CD4-positive, alpha-beta T cell treated with Interleukin-2 at 100 ng/mL for 4 hours (primary cell): ENCODE measurements at places on chromosomes 13 and 19.
A peak's percentile ranks its signal among the peaks of the same experiment; 100 is the strongest.

- DNase-seq, result no peak
Observed at GRCh38 chr13:99406799-99407201, 94.5 kb upstream of the TM9SF2 start.

- DNase-seq, result no peak
Observed at GRCh38 chr13:72255908-72256307, 388.9 kb upstream of the DACH1 start.

GRCh38 chr13:93409816-93410215 lies 183.2 kb downstream of the GPC6 start:
- DNase-seq, result no peak

GRCh38 chr13:39599012-39599411 lies 4.0 kb downstream of the LHFPL6 start:
- no peak for DNase-seq

DNA sequence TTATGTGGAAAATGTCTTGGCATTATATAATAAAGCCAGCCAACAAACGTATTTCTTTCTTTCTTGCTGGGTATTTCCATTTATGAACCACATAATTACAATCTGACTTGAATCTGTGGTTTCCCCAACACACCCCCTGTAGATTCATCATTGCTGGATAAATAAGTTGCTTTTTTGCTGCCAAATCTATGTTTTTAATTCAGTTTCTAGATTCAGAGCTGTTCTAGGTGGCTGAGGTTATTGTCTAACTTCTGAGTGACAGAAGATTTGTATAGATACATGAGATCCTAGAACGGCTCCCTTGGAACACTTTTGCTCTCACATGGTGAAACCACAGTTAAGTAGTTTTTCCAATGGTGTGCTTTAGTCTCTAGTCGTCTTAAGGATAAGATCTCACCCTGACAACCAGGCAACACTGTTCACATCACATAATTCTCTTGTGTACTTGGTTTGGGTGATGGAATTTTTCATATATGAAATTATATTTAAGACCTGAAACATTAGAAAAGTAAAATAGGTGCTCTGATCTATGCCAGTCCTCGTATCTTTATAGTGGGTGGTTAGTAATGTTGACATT lies 239.1 kb downstream of the KLF12 start:
- no peak for DNase-seq

DNA sequence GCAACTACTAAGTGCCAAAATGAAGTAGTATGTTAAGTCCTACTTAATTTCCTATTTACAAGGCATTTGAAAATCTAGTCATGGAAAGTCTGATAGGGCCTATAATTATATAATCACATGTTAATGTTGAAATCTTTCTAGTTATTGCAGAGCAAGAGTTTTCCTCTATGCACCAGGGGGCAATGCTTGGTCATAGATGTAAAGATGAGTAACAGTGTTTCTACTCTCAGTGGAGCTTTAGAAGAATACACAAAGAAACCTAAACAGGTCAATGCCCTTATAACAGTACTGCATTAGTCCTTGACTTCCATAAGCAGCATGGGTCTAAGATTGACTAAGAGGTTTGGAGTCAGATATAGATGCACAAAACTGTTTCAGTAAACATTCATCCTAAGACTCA lies 218.7 kb downstream of the KCTD12 start:
- DNase-seq, result peak; percentile 2

GRCh38 chr13:30819136-30819888 lies 84.0 kb downstream of the ALOX5AP start:
- DNase-seq, result no peak

- DNase-seq, result no peak
Observed at GRCh38 chr19:1354970-1355567, 28.6 kb upstream of the NDUFS7 start.

DNA sequence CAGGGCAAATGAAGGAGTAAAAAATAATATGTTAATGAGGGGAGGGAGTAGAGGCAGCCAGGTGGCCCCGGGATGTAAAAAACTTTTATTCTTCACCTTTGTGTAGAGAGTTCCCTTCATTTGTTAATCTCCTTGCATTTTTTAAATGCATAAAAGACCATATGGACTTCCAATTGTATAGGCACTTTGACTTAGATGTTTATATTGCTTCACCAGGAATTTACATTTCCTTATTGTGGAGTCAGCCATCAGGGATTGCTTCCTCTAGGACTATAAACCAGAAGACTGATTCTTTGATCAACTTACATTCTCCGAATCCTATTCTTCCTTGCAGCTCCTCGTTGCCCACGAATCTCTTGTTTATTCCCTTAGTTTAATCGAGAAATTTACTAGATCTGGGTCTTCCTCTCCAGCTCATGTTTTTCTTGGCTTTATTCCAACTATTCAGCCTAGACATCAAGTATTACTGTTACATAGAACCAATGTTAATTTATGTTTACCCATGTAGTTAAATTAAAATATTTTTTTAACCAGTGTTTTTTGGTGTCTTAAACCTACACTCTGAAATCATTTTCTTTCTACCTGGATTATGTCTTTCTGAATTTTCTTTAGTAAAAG lies 1187.0 kb upstream of the SLC10A2 start:
- no peak for DNase-seq

DNA sequence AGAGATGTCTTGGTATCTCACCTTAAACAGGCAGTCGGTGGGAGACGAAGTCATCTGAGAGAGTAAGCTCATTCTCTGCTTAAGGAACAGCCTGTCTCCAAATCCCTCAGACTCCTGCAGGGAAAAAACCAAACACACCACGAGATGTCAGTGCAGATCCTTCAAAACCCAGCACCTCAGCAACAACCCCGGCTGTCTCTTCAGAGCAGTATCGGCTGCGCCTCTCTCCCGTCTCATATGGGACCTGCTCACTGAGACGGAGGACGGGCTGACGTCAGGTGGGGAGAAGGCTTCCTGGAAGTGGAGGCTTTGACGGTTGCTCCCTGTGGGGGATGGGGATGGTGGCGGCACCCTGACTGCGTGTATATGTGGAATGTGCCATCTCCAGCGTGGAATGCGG lies 43.6 kb downstream of the ANKRD27 start:
- DNase-seq, result no peak

- DNase-seq, result no peak
Observed at GRCh38 chr13:77699059-77699680, 1.7 kb downstream of the SLAIN1 start.

DNA sequence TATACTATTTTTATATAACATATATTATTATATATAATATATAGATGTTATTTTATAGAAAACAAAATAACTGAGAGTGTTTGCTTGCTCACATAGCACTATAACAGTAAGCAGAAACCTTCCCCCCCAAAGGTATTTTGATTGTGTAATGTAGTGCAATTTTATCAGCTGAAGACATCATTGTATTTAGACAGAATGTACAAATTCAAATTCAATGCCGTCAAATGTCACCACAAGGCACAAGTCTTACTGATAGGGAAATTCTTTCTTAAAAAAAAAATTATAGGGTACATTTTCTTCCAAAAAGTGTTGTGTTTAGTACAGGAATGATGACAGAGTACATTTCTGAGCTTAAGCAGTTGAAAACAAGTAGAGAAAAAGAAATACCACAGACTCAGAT lies 1147.1 kb upstream of the SPRY2 start:
- DNase-seq, result no peak

- DNase-seq, result no peak
Observed at GRCh38 chr13:101709952-101710351, 257.5 kb downstream of the ITGBL1 start.

GRCh38 chr13:98570929-98571372 lies 6.0 kb downstream of the STK24 start:
- DNase-seq, result peak; percentile 58

GRCh38 chr13:90032841-90033493 lies 1314.5 kb upstream of the MIR17HG start:
- DNase-seq, result no peak

GRCh38 chr19:48635263-48635965 lies 1.8 kb downstream of the DBP start:
- peak; percentile 59 for DNase-seq

DNA sequence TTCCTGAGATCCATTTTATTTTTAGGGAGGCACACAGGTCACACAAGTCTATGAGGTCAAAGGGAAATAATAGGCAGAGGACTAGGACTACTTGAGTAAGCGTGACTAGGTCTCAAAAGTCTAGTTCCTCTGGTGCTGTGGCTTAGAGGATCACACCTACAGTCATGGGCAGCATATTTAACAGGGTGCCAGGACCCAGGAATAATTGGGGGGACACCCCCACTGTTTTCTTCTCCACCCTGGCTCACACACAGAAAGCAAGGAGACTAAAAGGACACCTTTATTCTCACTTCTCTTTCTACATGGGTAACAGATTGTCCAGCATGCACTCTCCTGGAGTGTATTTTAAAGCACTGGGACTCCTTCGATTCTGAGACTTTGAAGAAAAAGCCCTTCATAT lies 26.2 kb downstream of the OXGR1 start:
- no peak for DNase-seq

DNA sequence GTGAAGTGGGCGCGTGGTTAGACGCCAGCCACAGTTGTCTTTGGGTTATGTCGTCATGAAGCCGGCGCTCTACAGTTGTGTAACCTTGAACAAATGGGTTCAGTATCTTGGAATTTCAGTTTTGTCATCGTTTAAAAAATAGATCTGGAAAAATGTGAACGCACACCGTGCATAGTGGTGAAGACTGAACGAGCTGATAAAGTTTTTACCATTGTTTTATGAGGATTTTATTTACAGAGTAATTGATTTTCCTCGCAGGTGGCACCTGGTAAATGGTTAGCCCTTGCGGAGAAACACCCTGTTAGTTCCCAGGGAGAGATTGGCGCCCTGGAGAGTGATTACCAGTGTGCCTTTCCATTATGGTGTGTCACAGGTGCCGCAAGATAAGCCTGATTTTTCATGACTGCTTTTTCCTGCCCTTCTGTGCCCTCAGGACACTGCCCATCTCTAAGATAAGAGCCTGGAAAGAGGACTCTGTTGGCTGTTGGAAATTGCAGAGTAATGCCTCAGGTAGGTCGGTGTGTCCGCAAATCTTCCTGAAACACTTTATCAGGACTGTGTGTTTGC lies 577 bp downstream of the ZNF181 start:
- DNase-seq, result no peak

DNA sequence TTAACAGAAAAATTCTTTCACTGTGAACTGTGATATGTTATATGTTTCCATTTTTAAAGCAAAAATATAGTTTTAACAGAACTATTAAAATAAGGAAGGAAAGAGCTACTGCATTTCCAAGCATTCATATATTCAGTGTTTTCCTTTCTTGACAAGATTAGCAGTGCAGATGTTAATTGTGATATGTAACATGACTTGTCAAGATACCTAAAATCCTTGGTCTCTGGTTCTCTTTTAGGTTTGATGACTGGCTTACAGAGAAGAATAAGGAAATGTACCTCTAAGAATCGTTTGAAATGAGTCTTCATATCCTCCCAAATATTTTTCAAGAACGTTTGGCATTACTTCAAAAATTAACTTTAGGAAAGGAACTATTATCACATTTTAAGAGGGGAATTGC lies 907.2 kb downstream of the PCDH9 start:
- DNase-seq, result no peak

DNA sequence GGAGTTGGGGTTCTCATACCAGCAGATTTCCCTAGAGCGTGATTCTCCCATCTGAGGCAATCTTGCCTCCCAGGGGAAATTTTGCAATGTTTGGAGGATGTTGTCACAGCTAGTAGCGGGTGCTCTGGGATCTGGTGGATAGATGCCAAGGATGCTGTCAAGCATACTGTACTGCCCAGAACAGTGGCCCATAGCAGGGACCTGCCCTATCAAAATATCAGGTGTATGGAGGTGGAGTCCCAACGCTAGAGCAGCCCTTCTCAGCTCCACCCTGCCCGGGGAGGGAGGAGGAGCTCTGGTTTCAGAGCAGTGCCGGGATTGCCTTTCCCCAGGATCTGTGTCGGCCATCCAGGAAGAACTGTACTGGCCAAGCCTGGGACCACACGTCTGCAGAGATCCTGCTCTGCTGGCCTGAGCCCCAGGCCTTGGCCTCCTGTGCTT lies 10.9 kb upstream of the QTRT1 start:
- no peak for DNase-seq

GRCh38 chr13:43448605-43449336 lies 338.0 kb downstream of the ENOX1 start:
- DNase-seq, result no peak

DNA sequence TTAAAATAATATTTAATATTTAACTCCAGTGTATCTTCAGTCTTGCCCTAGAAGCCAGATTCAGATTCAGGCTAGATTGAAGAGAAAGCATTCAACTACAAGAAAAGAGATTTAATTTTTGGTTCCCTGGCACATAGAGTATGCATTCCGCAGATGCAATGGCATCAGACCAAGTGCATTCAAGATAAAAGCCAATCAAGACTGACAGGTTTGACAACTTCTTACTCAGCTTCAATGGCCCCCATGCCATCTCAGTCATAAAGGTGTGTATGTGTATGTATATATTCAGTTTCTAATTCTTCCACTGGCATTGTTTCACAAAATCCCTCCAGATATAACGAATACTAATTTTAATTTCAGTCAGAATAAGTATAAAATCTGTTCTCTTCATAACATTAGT lies 650.8 kb upstream of the GPC6 start:
- DNase-seq, result no peak

- no peak for DNase-seq
Observed at GRCh38 chr13:93800342-93800741, 573.7 kb downstream of the GPC6 start.

- no peak for DNase-seq
Observed at GRCh38 chr19:14772995-14773394, 5.4 kb downstream of the ADGRE2 start.

DNA sequence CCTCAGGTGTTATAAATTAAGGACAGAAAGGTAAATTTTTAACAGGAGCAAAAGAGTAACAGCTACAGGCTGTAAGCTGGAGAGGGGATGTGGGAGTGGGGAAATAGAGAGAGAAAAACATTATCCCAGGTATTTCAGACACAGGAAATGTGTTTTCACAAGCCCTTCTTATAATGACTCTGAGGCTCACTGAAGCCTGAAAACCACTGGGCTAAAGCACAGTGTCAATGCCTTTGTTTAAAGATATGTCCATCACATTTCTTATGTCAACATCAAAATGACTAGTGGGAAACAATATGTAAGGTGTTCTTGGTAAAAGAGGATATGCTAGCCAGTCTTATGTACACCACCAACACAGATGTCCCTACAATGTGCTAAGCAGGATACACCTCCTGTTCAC lies 365.9 kb downstream of the FGF14 start:
- DNase-seq, result no peak

- peak; percentile 27 for DNase-seq
Observed at GRCh38 chr13:44969551-44970484, 19.5 kb downstream of the NUFIP1 start.

DNA sequence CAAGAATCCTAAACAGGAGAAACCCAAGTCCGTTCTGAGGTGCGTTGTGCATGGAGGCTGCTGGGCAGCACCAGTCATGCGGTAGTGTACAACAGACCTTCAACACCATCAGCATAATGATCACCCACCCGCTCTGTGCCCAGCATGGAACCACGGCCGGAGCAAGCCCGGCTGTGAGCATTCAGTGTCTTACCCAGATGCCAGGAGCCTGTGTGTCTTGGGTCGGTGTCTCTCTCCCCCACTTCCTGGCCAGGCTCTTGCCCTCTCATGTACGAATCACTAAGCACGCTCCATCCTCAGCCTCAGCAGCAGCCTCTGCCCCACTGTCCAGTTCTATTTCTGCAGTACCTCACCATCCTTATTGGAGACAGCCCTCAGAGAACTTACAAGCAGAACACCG lies 231.6 kb upstream of the IRS2 start:
- DNase-seq, result no peak

GRCh38 chr19:49071860-49072547 lies 495 bp downstream of the KCNA7 start:
- no peak for DNase-seq

GRCh38 chr19:34475026-34475974 lies 6.3 kb upstream of the WTIP start:
- DNase-seq, result peak; percentile 26
